Activated CD8-positive, alpha-beta T cell treated with anti-CD3 and anti-CD28 coated beads for 36 hours (primary cell): ENCODE measurements at places on chromosomes 5 and 9. TPM values are rescaled to one million over a fixed set of nuclear protein-coding genes. Genes with fewer than 3 reads are reported as not detected.
A peak's percentile ranks its signal among the peaks of the same experiment; 100 is the strongest.

GRCh38 chr5:180305481-180305880, 13.6 kb upstream of the MAPK9 start:
- no peaks in the 10 kb centered on the region for H3K4me1 ChIP-seq
- peaks cover 4% of the 10 kb centered on the region for H3K27me3 ChIP-seq
- no peak overlapping the region for H3K4me3 ChIP-seq
- H3K36me3 ChIP-seq: no peaks in the 10 kb centered on the region
- no peak for DNase-seq
- no peak overlapping the region for H3K27ac ChIP-seq

- no peaks in the 10 kb centered on the region for H3K4me1 ChIP-seq
- no peak overlapping the region for H3K27ac ChIP-seq
- DNase-seq: no peak
- no peaks in the 10 kb centered on the region for H3K27me3 ChIP-seq
Observed at GRCh38 chr9:26710008-26710407, 182.6 kb downstream of the CAAP1 start.

DNA sequence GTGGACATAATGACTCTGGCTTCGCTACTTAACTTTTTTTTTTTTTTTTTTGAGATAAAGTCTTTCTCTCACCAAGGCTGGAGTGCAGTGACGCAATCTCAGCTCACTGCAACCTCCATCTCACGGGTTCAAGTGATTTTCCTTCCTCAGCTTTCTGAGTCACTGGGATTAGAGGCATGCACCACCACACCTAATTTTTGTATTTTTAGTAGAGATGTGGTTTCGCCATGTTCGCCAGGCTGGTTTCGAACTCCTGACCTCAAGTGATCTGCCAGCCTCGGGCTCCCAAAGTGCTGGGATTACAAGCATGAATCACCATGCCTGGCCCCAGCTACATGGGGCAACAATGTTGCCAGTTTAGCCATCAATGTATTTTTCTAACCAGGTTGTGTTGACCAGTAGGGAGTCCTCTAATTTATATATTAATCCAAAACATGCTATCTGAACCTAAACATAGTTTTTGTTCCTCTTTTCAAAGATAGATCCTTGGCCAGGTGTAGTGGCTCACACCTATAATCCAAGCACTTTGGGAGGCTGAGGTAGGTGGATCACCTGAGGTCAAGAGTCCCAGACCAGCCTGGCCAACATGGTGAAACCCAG, 120.3 kb upstream of the LHFPL2 start:
- H3K4me3 ChIP-seq: no peak overlapping the region
- no peak overlapping the region for H3K27ac ChIP-seq
- H3K36me3 ChIP-seq: no peaks in the 10 kb centered on the region
- H3K4me1 ChIP-seq: peaks cover 5% of the 10 kb centered on the region
- no peaks in the 10 kb centered on the region for H3K27me3 ChIP-seq

GRCh38 chr9:99677281-99677680, 144.4 kb upstream of the NR4A3 start:
- H3K4me3 ChIP-seq: no peak overlapping the region
- no peak for DNase-seq
- H3K4me1 ChIP-seq: no peaks in the 10 kb centered on the region
- H3K27ac ChIP-seq: no peak overlapping the region

DNA sequence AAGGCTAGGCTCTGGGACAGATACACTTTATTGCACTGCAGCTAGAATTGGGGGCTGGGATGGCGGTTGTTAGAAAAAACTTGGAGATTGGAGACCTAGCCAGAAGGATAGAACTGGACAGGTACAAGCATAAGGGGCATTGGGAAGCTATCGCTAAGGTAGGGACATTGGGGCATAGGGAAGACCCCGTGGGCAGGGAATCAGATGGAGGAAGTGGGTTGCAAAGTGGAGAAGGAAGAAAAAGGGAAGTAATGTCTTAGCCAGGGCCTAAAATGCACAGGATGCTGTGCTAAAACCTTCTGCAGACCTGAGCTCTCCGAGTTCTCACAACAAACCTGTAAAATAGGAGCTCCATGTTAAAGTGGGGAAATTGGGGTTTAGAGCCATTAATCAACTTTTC, 178.2 kb downstream of the ZDHHC21 start:
- DNase-seq: no peak
- no peak overlapping the region for H3K27ac ChIP-seq
- no peak overlapping the region for H3K4me3 ChIP-seq
- H3K27me3 ChIP-seq: peaks cover 2% of the 10 kb centered on the region
- no peaks in the 10 kb centered on the region for H3K4me1 ChIP-seq

GRCh38 chr9:38686933-38687332, 33.0 kb downstream of the FAM240B start:
- DNase-seq: no peak
- H3K27ac ChIP-seq: no peak overlapping the region
- no peak overlapping the region for H3K4me3 ChIP-seq
- no peaks in the 10 kb centered on the region for H3K36me3 ChIP-seq
- H3K4me1 ChIP-seq: peaks cover 5% of the 10 kb centered on the region
- peaks cover 9% of the 10 kb centered on the region for H3K27me3 ChIP-seq

The ACTBL2 gene
- total RNA-seq: not detected

The IL13 gene
- 6.5 TPM for total RNA-seq

DNA sequence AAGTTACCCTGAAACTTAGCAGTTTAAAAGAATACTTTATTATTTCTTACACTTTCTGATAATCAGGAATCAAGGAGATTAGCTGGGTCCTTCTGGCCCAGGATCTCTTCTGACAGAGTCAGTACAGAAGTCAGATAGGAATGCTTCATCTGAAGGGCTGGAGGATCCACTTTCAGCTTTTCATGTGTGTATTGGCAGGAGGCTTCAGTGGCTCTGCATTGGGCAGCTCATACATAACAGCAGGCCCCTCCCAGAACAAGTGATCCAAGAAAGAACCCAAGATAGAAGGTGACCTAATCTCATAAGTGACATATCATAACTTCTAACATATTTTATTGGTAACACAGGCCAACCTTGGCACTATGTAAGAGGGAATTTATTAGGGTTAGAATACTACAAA, 258.4 kb downstream of the HCN1 start:
- no peaks in the 10 kb centered on the region for H3K4me1 ChIP-seq
- no peaks in the 10 kb centered on the region for H3K36me3 ChIP-seq
- no peak overlapping the region for H3K4me3 ChIP-seq
- no peak overlapping the region for H3K27ac ChIP-seq
- DNase-seq: no peak

The BTNL8 gene
- total RNA-seq: not detected

The PCDHB2 gene
- total RNA-seq: not detected

GRCh38 chr9:93648836-93649235, 72.5 kb downstream of the PHF2 start:
- no peak overlapping the region for H3K27ac ChIP-seq
- H3K4me1 ChIP-seq: no peaks in the 10 kb centered on the region
- H3K36me3 ChIP-seq: peaks cover 5% of the 10 kb centered on the region
- DNase-seq: no peak

DNA sequence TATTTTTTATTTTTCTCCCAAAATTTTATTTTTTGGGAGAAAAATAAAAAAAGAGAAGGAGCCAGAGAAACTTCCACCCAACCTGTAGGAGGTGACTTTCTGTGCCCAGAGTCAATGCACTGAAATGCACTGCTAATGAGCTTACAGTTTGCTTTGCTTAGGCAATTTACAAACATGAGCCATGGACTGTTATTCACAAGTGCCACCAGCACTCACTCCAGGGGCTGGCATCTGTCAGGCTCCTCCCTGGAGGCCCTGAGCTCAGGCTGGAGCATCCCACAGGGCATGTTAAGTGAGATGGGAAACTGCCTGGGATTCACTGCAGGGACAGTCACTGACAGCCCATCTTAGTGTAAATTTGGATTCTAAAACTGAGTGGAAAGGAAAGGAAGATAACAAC, 74.9 kb downstream of the FANCC start:
- peaks cover 11% of the 10 kb centered on the region for H3K36me3 ChIP-seq
- H3K4me1 ChIP-seq: no peaks in the 10 kb centered on the region
- no peaks in the 10 kb centered on the region for H3K27me3 ChIP-seq

DNA sequence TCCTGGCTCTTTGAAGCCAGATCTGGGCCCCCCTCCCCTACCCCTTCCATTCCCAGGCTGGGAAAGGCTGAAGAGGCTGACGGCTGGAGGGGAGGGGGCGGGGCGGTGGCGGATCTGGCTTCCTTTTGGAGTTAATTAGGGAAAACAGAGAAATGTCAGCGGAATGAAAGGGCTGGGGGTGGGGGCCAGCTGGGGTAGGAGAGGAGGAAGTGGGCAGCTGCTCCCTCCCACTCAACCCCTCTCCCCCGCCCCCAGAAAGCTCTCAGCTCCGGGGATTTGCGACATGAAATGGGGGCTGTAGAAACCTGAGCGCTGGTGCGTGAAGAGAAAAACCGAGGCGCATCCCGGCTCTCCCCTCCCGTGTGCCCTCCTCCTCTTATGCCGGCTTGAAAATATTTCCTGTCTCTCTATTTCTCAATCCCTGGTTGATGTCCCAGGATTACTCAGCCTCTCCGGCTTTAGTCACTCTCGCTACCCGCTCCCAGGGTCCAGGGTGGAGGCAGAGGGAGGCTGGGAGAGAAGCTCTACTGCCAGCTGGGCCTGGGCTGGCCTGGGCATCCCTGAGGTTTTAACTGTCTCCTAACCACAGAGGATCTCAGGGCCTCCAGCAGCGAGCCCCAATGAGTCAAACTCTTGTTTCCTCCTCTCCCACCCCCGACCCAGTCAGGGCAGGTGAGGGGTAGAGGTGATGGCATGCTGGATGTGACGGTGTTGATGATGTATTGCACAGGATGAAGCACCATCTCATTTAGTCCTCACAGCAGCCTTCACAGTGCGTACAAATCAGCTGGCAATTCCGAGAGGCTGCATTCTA, 20.1 kb downstream of the PCDHGC5 start:
- peak overlapping the region; percentile 43 for H3K27ac ChIP-seq
- peak; percentile 64 for DNase-seq
- H3K27me3 ChIP-seq: no peaks in the 10 kb centered on the region

GRCh38 chr5:1111727-1112289, at the start of gene SLC12A7:
TSS of gene SLC12A7 (minus strand) at chr5:1112063. CDS start at chr5:1111991, 72 bp downstream.
- H3K36me3 ChIP-seq: peaks cover 2% of the 10 kb centered on the region
- H3K4me3 ChIP-seq: peak within 1 kb of the TSS; percentile 87

DNA sequence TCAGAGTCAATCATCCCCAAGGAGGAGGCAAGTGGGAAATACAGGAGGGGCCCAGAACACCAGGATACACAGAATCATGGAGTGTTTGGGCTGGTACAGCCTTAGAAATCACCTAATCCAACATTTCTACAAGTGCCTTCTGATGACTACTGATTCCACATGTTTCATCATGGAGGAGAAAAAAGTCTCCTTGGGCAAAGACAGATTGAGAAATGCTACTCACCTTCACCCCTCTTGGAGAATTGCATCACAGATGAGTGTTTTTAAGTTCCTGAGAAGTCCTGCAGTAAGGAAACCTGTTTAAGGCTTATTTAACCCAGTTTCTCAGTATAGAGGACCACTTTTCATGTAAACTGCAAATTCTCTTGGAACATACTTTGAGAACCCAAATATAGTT, 2.2 kb upstream of the SLIT3 start:
- H3K4me1 ChIP-seq: peaks cover 10% of the 10 kb centered on the region
- no peak overlapping the region for H3K4me3 ChIP-seq
- H3K27me3 ChIP-seq: peaks cover 47% of the 10 kb centered on the region
- no peak for DNase-seq
